IMR-90 (cell line): ENCODE measurements at places on chromosomes 13 and 19. TPM values are rescaled to one million over a fixed set of nuclear protein-coding genes. Genes with fewer than 3 reads are reported as not detected.

Gene DAND5
- not detected in 2 replicates for total RNA-seq

- DNase-seq, result no peak
Observed at GRCh38 chr19:3604987-3605343, 1.7 kb downstream of the TBXA2R start.

GRCh38 chr19:41223431-41224234 is 4.6 kb downstream of the AXL start:
- peak; percentile 96 for DNase-seq

- DNase-seq, result no peak
Observed at GRCh38 chr19:51114087-51114729, 6.0 kb upstream of the CTU1 start.
